Activated CD8-positive, alpha-beta T cell treated with anti-CD3 and anti-CD28 coated beads, Interleukin-2, amount 10 ng/mL, durations not matched to agents 7 days and 5 days (primary cell): ENCODE measurements at places on chromosomes 7 and 10. TPM values are rescaled to one million over a fixed set of nuclear protein-coding genes. Genes with fewer than 3 reads are reported as not detected.

Gene CLDN4
- 0.16 TPM for total RNA-seq

- no peak for DNase-seq
Measured at GRCh38 chr10:7491949-7492659, 81.3 kb upstream of the SFMBT2 start.

- DNase-seq, result no peak
Measured at GRCh38 chr10:133405272-133405671, 11.3 kb downstream of the MTG1 start.

- no peak for DNase-seq
Measured at GRCh38 chr7:50711271-50712175, 71.2 kb downstream of the GRB10 start.

DNA sequence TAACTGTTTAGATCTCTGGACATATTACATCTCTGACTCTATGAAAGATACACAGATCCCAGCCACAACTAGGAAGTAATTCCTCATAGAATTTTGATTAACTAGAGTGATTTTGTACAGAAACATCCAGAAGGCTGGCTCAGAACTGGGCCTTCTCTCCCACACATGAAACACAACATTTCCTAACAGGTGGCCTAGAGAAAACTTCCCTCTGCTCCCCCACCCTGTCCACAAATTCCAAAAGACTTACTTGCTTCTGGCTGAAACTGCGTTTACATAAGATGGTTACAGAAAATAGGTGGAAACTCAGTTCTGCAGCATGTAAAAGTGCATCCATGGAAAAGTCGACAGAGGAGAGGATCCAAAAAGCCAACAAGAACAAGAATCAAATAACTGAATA is 132.9 kb downstream of the FZD1 start:
- no peak for DNase-seq

DNA sequence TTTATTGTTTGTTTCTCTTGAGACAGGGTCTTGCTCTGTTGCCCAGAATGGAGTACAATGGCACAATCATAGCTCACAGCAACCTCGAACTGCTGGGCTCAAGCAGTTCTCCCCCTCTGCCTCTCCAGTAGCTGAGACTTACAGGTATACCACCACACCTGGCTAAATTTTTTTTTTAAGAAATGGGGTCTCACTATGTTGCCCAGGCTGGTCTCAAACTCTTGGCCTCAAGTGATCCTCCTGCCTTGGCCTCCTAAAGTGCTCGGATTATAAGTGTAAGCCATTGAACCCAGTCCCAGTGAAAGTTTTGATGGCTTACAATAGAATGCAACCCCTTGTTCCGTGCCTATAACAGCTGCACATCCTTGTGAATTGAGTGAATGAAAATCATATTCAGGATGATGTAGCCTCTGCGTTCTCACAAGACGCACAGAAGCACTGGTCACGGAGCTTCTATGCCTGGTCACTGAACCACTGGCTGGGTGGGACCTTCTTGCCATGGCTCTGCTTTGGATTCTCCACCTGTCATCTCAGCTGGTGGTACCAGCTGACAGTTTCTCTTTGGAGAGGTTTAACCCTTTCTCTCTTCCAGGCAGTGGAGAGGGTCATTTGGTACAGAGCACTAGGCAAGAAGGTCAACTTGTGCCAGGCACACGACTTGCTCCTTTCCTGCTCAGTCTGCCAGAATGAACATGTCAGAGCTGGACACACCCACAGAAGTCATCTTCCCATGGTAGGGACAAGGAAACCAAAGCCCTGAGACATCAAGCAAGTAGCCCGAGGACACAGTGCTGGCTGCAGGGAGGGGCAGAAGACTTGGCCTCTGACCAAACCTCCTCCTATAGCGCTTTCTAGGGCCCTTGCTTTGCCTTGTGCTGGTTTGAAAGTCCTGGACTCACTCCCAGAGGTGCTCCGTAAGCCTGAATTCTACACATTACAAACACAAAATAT is 89.6 kb downstream of the ATXN7L1 start:
- no peak for DNase-seq

Gene ITPRID1
- not detected for total RNA-seq

GRCh38 chr10:77490534-77491314 is 146.9 kb downstream of the KCNMA1 start:
- DNase-seq, result no peak

DNA sequence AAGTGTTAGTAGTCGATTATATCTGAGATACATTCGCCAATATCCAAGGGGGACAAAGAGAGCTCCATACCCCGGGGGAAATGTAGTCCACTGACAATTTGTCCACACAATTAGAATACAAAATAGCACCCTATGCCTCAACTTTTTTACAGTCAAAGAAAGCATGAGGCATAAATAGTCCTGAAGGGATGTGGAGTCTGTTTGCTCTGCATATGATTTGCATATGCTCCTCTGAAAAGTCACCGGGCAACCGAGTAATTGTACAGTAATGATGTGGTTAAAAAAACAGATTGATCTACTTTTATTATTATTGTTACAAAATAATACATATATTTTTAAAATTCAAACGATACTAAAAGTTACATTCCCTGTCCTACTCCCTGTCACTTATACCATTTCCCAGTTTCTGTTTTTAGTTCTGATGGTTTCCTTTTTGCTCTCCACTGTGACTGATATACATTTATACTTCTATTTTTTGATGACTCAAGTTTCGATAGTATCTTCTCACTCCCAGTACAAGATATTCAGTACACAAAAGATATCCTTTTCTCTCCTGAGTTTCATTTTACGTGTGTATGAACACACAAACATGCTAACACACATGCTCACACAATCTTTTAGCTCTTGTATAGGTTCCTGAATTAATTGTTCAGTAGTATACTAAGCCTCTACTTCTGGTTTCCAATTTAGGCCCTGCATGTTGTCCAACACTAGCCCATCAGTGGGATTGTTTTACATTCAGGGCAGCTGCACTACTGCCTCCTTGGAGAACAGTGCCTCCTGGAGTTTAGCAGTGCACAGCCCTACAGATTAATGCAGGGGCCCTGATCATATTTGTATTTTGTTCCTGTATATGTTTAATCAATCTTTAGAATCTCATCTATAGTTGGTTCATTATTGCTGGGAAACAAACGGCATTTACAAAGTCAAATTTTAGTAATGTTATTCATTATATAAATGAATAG is 130.9 kb downstream of the TES start:
- no peak for DNase-seq

DNA sequence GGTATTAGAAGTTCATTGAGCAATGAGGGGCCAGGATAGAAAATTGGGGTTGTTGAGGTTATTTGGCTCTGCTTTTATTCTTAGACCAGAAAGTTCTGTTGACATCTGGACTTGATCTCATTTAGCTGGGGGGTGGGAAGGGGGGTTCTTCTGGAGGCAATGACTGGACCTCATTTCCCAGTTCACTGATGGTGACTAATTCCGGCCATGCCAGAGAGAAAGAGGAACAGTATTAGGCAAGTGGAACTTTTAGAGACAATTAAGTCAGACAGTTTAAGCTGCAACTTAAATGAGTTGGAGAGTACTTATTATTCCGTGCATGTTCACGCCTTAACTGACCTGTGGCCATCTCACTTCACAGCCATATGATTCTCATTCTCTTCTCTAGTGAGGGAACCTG is 512.5 kb downstream of the REEP3 start:
- no peak for DNase-seq

Gene PGAM2
- 0.68 TPM for total RNA-seq

DNA sequence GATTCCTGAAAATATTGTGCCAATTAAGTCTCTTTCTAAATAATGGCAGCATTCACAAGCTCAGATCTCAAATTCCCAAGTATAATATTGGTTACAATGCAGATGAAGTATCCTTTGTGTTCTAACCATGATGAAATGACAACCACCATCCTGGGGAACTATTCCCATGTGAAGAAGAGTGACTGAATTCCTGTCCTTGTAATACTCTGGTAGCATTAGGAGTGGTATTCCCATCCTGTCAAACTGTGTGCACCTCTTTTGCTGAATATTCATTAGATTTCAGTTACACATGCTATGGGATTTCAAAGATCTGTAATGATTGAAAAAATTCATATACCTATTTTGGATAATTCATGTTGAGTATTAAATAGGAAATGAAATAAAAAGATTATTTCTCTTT is 86.1 kb upstream of the SMIM30 start:
- DNase-seq, result no peak

DNA sequence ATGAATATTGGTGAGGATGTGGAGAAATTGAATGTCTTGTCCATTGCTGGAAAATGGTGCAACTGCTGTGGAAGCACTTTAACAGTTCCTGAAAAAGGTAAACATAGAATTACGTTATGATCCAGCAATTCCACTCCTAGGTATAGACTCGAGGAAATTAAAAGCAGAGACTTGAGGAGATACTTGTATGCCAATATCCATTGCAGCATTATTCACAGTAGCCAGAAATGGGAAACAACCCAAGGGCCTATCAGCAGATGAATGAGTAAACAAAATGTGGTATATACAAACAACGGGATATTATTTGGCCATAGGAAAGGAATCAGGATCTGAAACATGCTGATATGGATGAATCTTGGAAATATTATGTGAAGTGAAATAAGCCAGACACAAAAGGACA is 32.5 kb upstream of the MTURN start:
- DNase-seq, result no peak

Gene DENND2A
- total RNA-seq, result not detected

Gene HOXA1
- total RNA-seq, result 0.92 TPM

Gene HECW1
- total RNA-seq, result not detected

DNA sequence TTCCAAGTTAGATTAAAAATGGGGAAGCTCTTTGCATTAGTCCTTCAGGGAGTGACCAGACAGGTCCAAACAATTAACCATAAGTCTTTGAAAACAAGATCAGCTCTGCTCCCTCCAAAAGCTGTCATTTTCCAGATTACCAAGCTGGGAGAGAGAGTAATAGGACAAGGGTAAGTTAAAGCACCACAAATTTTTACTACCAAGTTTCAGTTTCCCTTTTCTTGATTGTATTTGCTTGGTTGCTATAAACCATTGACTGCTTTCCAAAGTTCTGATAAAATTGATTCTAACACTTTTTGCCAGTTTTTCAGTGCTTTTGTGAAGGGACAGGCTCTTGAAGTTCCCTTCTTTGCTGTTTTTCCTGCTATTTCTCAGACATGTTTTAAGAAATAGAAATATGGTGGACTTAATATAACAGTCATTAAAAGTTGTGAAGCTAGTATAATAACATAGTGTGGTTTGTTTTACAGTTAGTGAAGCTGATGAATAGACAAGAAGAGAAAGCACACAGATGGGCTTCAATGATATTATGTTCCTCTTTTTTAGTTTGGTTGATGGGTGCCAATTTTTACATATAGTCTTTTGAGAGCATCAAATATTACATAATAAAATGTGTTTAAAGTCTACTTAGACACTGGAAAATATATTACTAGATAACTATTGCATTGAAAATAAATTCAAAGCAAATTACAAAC is 40.0 kb upstream of the ZNF365 start:
- no peak for DNase-seq

GRCh38 chr7:101185258-101185839 is 5.3 kb upstream of the NAT16 start:
- no peak for DNase-seq

DNA sequence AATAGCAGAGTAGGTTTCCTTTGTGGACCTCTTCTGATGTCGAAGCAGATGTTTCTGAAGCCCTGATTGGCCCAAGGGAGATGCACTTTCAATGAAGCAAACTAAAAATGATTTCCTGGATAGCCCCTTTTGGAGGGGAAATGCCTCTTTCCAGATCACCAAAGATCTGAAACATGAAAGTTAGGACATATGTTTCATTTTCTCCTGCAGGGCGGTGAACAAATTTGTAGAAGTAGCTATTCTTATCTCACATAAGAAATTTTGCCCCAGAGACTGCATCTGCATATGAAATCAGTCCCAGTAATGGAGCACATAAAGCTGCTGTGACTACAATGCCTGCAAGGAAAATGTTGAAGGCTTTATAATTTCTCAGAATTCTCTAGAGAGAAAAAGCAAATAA is 56.0 kb downstream of the THSD7A start:
- no peak for DNase-seq

GRCh38 chr7:44276571-44277221 is 48.7 kb downstream of the CAMK2B start:
- no peak for DNase-seq

DNA sequence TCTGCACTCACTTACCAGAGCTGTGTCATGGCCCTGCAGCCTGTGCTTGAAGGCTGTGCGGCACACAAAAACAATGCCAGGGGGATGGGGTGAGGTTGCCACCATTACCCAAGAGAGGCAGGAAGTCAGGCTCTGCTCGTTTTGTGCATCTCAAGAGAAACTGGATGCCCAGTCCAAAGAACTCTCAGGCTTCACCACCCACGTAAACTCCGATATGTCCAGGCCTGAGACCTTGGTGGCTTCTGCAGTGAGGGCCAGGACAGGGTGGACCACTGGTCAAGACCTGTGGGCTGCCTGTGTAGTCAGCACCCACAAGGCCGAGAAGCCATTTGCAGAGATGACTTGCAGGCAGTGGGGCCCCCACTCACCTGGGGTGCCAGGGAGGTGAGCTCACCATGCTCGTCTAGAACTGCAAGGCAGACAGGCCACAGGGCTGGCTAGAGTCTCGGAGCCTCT is 54.7 kb upstream of the EBF3 start:
- DNase-seq, result peak; percentile 14

DNA sequence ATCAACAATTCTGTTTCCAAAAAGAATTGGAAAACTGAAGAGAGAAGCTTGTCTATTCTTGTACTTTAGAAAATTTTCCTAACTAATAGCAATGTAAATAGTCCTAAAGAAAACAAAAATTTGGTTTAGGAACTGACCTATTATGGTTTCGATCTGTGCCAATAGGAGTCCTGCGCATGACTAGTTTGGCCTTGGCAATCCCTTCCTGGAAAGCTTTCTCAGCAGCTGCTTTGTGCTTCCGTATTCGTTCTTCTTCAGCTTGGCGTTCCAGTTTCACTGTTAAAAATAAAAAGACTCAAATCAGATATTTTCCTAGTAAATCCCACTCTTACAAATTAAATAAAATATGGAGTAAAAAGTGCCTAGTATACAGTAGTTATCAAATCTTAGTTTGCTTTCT is 36.6 kb downstream of the FZD9 start:
- no peak for DNase-seq

Gene SPDYE2B
- not detected for total RNA-seq

GRCh38 chr7:1736830-1737229 is 66.8 kb downstream of the ELFN1 start:
- no peak for DNase-seq

DNA sequence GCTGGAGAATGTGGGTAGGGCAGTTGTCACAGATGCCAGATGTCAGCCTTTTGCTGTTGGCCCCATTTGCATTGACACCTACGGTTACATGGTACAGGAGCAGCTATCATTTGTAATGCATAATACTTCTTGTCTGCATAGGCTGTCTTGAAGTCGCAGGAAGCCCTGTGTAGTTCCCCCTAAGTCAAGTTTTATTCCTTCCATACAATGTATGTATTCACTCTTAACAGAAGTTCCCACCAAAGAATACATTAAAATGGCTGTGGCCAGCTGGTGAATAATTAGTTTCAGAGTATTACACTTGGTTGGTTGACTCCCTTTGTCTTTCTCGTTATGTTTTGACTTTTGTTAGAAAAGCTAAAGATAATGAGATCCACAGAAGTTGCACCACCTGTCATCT is 1169.0 kb downstream of the REEP3 start:
- DNase-seq, result no peak

Gene BTBD16
- total RNA-seq, result not detected
